ENCODE measurements at places on chromosomes 11 and 22.

GRCh38 chr11:107711861-107712755, at the start of gene SLN:
Gene SLN, minus strand, starts transcription at chr11:107712056.
- no peak for DNase-seq

GRCh38 chr11:118929501-118930093, 3.9 kb upstream of the BCL9L start:
- peak; percentile 89 for DNase-seq

DNA sequence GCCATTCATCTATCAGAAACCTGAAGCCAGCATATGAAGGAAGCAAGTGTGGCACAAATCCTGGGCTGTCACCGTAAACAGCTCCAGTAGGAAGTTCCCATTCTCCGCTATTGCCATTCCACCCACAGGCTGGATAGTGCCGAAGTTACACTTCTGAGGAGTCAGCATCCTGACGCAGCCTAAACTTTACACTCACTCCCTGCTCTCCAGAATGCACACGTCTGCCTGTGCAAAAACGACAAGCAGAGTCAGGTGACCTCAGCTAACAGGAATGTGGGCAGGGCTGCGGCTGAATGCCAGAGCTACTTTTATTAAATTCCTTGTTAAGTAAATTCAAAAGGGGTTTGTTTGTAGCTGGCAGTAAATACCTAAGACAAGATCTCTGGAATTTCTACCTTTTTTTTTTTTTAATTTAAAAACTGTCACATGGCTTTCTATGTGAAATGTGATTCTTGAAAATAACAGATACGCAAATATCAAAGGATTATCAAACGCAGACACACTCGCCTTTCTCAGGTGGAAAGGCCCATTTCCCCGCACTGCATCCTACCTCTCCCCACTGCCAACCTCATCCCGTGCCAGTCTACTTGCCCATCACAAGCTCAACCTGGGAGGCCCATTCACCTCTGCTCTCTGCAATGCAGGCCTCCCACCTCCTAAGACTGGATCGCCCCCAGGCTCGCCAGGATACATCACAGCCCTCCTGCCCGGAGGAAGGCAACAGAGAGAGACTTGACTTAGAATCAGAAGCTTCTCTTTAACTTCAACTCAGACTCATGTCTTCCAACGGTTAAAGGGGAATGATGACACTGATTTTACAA, 33.5 kb downstream of the NFRKB start:
- DNase-seq, result no peak

DNA sequence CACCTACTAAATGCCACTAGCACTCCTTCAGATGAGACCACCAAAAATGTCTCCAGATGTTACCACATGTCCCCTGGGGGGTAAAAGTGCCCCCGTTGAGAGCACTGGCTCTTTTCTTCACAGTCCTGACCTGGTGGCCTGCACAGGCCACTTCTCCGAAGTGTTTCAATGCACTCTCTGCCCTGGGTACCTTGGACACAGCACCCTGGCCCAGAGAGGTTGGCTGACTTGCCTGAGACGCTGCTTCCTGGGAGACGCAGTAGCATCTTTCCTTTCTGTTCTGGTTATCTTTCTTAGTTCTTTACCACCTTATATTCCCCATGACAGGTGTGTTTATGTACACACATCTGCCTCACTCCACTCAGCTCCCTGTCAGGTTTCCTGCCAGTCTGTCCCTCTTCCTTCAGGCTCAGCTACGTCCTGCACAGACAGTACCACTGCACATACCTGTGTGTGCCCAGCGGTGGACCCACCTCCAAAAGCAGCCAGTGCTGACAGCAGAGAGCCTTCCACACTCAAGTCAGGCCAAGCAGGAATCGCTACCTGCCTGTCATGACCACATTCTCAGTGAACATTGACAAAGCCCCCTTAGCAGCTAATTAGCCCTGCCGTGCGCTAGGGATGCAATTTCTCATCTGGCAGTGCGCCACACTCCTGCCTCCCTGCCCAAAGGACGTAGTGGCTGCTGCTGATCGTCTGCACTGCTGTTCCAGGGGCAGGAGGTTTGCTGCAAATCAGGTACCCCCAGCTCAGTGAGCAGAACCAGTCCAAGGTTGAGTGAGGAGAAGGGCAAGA, 39.0 kb downstream of the FAM83F start:
- DNase-seq, result no peak

GRCh38 chr11:112620621-112621394, 340.4 kb upstream of the NCAM1 start:
- no peak for DNase-seq

DNA sequence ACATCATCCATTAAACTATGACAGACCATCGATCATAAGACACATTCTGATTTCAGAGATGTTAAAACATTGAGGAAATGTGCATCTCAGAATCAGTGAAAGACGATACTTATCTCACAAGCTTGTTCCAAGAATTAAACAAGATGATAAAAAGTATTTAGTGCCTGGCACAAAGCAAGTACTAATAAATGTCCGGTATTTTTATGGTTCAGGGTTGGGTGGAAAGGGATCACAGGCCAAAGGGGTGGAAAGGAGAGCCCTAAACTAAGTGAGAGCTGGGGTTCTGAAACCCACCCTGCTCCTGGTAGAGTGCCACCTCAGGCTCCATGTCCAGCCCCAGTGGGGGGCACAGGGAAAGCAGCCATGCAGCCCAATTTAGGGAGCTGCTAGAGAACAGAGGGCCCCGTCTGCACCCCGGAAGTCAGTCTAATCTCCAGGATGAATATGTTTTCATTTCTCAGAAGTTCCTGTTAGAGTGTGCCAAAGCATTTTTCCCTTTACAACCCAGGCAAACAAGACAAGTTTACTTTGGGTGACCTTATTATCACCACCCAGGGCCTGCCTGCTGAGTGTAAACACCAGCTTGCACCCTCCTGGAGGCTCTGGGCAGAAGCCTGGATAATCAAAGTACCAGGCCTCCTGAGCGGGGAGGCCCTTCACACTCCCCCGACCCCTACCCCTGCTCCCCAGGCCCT, 3.8 kb upstream of the CREB3L1 start:
- no peak for DNase-seq

- DNase-seq, result no peak
These were observed 3.3 kb downstream of the TECTA start for GRCh38 chr11:121104312-121104762.

DNA sequence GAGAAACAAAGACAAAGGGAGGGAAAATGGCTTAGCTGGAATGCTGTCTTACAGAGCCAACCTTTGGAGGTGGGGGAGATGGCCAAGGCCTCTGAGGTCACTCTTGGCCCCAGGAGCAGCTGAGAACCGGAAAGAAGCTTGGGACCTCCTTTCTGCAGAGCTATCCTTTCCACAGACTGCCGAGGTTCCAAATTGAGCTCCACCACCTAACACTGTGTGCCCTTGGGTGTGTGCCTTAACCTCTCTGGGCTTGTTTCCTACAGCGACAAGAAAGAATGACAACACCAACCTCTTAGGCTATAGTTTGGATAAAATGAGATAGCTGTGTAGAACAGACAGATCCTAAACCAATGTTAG, 23.2 kb downstream of the RTN4RL2 start:
- DNase-seq, result no peak

DNA sequence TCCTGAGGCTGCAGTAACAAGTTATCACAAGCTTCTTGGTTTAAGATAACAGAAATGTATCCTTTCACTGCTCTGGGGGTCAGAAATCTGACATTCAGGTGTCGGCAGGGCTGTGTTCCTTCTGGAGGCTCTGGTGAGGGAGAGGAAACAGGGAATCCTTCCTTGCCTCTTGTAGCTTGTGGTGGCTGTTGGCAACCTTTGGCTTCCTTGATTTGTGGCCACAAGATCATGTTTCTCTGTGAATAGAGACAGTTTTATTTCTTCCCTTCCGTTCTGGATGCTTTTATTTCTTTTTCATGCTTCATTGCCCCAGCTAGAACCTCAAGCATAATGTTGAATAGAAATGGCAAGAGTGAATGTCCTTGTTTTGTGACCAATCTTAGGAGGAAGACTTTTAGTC, 44.0 kb downstream of the MPPED1 start:
- no peak for DNase-seq

- peak; percentile 92 for DNase-seq
These were observed at the start of gene GRIK4 for GRCh38 chr11:120511116-120511819. Gene GRIK4, plus strand, starts transcription at chr11:120511748. Its CDS starts 148,571 bp downstream, at chr11:120660319.

- no peak for DNase-seq
These were observed 111.8 kb downstream of the SNX19 start for GRCh38 chr11:130804306-130805076.

- no peak for DNase-seq
These were observed 4.0 kb downstream of the VSTM5 start for GRCh38 chr11:93846411-93846810.

DNA sequence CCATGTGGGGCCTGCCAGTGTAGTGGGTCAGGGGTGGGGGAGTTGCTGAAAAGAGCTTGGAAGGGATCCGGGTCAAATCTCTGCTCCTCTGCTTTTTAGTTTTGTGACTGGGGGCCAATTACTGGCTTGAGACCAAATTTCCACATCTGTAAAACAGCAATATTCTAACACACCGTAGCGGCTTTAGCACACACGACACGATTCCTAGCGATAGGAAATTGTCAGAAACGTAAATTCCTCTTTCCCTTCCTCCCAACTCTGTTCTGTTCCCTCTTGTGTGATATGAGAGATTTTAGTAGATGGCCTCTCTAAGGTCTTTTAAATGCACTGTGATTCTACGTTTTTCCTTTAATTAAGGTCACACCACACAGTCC, 71.9 kb downstream of the MICAL2 start:
- DNase-seq, result no peak

GRCh38 chr11:58276151-58276550, 8.1 kb upstream of the OR10W1 start:
- DNase-seq, result no peak

GRCh38 chr11:2266586-2267305, 3.6 kb downstream of the ASCL2 start:
- DNase-seq, result no peak

GRCh38 chr22:28241656-28242290, 322.7 kb upstream of the PITPNB start:
- DNase-seq, result peak; percentile 44

GRCh38 chr11:92703449-92703830, 266.0 kb upstream of the MTNR1B start:
- DNase-seq, result no peak

DNA sequence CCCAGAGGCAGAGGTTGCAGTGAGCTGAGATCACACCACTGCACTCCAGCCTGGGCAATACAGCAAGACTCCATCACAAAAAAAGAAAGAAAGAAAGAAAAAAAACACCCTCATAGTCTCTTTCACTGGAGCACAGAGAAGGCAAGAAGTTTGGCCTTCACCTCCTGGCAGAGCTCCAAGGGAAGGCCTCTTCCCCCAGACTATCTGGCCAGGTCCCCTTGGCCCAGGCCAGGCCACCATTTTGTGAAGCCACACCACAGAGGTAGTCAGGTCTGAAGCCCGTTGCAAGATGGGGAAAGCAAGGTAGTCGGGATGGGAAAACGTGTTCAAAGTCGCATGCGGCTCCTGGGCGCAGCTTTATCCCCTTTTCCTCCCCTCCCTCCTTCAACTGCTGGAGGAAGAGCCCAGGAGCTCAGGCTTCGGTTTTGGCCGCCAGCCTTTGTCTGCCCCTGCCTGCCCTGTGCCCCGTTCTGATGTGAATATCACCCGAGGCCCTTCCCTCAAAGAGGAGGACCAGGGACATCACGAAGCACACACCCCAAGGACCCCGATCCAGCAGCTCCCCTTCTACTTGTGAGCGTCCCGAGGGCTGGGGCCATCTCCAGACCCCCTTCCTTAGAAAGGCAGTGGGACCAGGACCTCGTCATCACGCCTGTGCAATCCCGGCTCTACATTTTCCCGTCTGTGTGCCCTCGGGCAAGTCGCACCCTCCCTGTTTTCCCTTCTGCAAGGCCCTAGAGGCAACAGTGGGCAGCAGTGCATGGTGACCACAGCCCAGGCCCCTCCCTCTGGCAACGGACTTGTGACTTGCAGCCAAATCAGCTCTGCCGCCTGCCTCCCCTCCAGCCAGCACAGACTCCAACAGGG, 17.7 kb downstream of the CABP7 start:
- no peak for DNase-seq

DNA sequence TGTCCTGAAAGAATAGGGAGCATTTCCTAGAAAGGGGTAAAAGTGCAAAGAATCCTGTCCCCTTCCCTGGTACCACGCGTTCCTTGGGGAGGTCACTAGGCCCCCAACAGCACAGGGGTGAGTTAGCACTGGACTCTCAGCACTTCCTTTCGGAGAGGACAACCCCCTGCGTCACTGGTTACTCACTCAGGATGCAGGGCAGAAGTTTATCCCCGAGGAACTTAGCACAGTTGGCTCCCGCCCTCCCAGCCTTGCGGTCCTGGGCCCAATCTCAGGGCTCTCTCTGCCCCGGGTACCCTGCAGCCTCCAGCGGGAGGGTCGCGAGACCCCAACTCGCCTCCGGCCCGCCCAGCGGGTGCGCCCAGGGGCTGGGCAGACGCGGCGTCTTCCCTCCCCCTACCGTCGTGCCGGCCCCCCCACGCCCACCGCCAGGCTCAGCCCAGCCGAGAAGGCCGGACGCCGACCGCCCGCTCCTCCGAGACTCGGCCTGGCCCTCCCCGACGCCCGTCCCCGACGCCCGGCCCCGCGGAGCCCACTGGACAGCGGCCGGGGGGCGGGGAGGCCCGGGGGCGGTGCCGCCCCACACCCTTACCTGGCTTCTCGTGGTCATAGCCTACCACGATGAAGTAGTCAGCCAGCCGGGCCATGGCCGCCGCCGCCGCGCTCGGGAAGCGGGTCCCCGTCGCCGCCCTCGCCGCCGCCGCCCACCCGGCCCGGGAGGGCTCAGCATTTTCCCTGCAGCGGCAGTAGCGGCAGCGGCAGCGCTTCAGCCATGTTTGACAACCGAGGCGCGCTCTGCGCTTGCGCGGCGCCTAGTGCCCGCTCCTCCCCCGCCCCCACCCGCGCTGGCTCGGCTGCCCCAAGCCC, at the start of gene SBF2:
Gene SBF2, minus strand, starts transcription at position 797 of the 867 bp plus-strand sequence. Its CDS starts 150 bp downstream, at position 647.
- DNase-seq, result peak; percentile 85

DNA sequence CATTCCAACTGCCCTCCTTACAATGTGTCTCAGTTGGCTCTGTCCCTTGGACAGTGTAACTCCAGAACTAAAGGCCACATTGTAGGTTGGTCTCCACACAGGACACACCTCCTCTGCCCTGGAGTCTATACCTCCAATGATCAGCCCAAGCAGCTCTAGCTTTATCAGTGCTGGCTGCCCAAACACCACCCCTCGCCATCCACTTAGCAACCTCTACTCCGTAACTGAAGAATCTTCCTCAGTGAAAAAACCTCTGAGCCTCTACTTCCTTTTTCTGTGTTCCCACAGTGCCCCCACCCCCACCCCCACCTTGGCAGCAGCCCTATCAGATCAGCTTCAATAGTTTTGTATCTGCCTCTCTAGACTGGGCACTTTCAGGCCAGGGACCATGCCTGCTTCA, 33.4 kb downstream of the SERPINH1 start:
- DNase-seq, result no peak

GRCh38 chr22:29989446-29989845, 90.8 kb upstream of the HORMAD2 start:
- no peak for DNase-seq
